ENCODE measurements at places on chromosomes 5 and 9.

GRCh38 chr5:78187172-78187571 is 107.3 kb downstream of the AP3B1 start:
- DNase-seq, result no peak

DNA sequence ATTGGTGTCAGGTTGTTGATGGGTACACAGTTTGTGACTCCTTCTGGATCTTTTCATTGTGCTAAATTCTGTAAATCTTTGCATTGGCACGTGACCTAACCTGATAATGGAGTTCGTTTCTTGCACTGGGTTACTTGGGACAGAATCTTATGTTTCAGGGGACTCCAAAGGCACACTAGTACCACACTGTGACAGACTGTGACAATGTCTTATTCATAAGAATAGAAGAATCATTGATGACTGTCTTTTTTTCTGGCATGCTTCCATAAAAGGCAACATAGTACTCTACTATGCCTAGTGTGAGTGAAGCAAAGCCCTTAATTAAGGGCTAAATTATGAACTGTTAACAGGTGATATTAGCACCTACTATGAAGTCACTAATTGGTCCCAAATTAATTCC is 35.4 kb upstream of the RICTOR start:
- DNase-seq, result no peak

DNA sequence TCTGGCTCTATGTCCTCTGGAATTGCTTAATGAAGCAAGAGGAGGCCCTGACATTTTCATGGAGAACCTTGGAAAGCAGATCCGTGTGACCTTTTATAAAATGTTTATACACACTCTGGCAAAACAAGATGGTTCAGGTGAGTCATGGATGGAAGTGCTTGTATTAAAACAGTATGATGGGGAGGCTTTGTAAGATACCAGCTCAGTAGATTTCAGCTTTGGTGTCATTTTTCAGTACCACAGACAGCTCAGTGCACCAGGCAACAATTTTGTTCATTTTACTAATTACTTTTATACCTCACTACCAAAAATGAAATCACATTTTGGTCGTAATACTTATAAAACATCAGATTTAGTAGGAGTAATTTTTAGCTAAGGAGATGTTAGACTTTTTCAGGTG is 5.2 kb downstream of the KCNN2 start:
- DNase-seq, result no peak

DNA sequence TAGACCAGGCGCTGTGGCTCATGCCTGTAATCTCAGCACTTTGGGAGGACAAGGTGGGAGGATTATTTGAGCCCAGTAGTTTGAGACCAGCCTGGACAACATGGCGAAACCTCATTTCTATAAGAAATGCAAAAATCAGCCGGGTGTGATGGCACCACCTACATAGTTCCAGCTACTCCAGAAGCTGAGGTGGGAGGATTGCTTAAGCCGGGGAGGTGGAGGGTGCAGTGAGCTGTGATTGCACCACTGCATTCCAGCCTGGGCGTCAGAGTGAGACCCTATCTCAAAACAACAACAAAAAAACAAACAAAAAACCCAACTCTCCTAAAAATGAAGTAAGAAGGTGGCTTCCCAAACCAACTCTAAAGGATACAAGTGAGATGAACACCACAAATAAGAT is 23.0 kb downstream of the IARS1 start:
- DNase-seq, result no peak
